Bronchial smooth muscle cell (primary cell): ENCODE measurements at places on chromosomes 11 and 22. TPM values are rescaled to one million over a fixed set of nuclear protein-coding genes. Genes with fewer than 3 reads are reported as not detected.

Gene FGF3
- total RNA-seq, result not detected in 2 replicates

Gene SULT4A1
- 0.43 and 0.47 TPM in 2 replicates for total RNA-seq

Gene EMID1
- total RNA-seq, result 0.09 TPM in 1 of 2 replicates, not detected in the other

Gene INS
- not detected in 2 replicates for total RNA-seq

Gene GLB1L3
- not detected in 2 replicates for total RNA-seq

Gene CARD10
- total RNA-seq, result 2.4 and 2.5 TPM in 2 replicates

Gene EHF
- 0.16 and 1.4 TPM in 2 replicates for total RNA-seq

Gene MRPL40
- total RNA-seq, result 35.8 and 48.9 TPM in 2 replicates

Gene PATZ1
- 8.8 and 14.9 TPM in 2 replicates for total RNA-seq

Gene GSTT2B
- total RNA-seq, result 1.4 and 3.2 TPM in 2 replicates

Gene OR1S2
- not detected in 2 replicates for total RNA-seq

Gene CRYBA4
- total RNA-seq, result not detected in 2 replicates

Gene DSCAML1
- under 0.01 TPM in 2 replicates for total RNA-seq

Gene SCUBE1
- under 0.01 and 0.34 TPM in 2 replicates for total RNA-seq

Gene FOLR1
- not detected in 2 replicates for total RNA-seq

Gene PANX2
- total RNA-seq, result 0.16 and 0.52 TPM in 2 replicates

Gene HPX
- total RNA-seq, result 0.63 and 0.77 TPM in 2 replicates

Gene F2
- 0.16 TPM in 1 of 2 replicates, not detected in the other for total RNA-seq

Gene C1QTNF6
- total RNA-seq, result 2.7 and 4.3 TPM in 2 replicates

Gene CHRNA10
- 0.43 and 0.47 TPM in 2 replicates for total RNA-seq

Gene APOA1
- 0.69 TPM in 1 of 2 replicates, not detected in the other for total RNA-seq

Gene KCNE3
- total RNA-seq, result 1.7 and 3.8 TPM in 2 replicates

Gene ISX
- not detected in 2 replicates for total RNA-seq

Gene WNT11
- total RNA-seq, result 0.63 TPM in 1 of 2 replicates, not detected in the other

Gene CCT8L2
- total RNA-seq, result not detected in 2 replicates
